Right ventricle myocardium inferior (tissue), 1 donor: ENCODE measurements at places on chromosomes 3 and 15. TPM values are rescaled to one million over a fixed set of nuclear protein-coding genes. Genes with fewer than 3 reads are reported as not detected.

The SQOR gene
- total RNA-seq = 21.5 TPM

The SPINK8 gene
- total RNA-seq = not detected

The SUMF1 gene
- 8.4 TPM for total RNA-seq

The IGSF10 gene
- 3.0 TPM for total RNA-seq

The SLC35G2 gene
- total RNA-seq = 2.1 TPM

The DUOX1 gene
- total RNA-seq = 1.0 TPM

The CPNE9 gene
- total RNA-seq = not detected

The HTR3E gene
- not detected for total RNA-seq

The ARHGEF26 gene
- total RNA-seq = 1.9 TPM

The CADPS gene
- 10.4 TPM for total RNA-seq

The IL17RD gene
- 6.7 TPM for total RNA-seq

The NTRK3 gene
- 5.1 TPM for total RNA-seq

The TRH gene
- not detected for total RNA-seq

The COL6A5 gene
- total RNA-seq = not detected

The GTF2A2 gene
- total RNA-seq = 127 TPM

The C3orf18 gene
- total RNA-seq = 48.4 TPM

The SAMD7 gene
- total RNA-seq = not detected

The ST3GAL6 gene
- 27.1 TPM for total RNA-seq

The MYH15 gene
- total RNA-seq = 0.19 TPM

The GPR160 gene
- 1.2 TPM for total RNA-seq

The CYP1A2 gene
- not detected for total RNA-seq

The POTEB gene
- not detected for total RNA-seq

The CA12 gene
- 0.65 TPM for total RNA-seq

The DUOXA2 gene
- not detected for total RNA-seq

The ACP3 gene
- 2.0 TPM for total RNA-seq

The ANKUB1 gene
- total RNA-seq = not detected

The CEP70 gene
- 21.6 TPM for total RNA-seq

The HRG gene
- not detected for total RNA-seq

The TNNC1 gene
- total RNA-seq = 9,051 TPM

The APOD gene
- 327 TPM for total RNA-seq

The GRM2 gene
- total RNA-seq = 0.03 TPM

The MLF1 gene
- 191 TPM for total RNA-seq

The SLC22A14 gene
- not detected for total RNA-seq

The CKMT1B gene
- 0.76 TPM for total RNA-seq

The GP9 gene
- total RNA-seq = not detected

The LTK gene
- total RNA-seq = 1.5 TPM

The OCA2 gene
- total RNA-seq = not detected

The SUSD5 gene
- 2.8 TPM for total RNA-seq

The CDHR4 gene
- not detected for total RNA-seq

The COL8A1 gene
- 14.1 TPM for total RNA-seq

The WDR93 gene
- total RNA-seq = not detected
